ENCODE measurements at places on chromosomes 3 and 15.

DNA sequence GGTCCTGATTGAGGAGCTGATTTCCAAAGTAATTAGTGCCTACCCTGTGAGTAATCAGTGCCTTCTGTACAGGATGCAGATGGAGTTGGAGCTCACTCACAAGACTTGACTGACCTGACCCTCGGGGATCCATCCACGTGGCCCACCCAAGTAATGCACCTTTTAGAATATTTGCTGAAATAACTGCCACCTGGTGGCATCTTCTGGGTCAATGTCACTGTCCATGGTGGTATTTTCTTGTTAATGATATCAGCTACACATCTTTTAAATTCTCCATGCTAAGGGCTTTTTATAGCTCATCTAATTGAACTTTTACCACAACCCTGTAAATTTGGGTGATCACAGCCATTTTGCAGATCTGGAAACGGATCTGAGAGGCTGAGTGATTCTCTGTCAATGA is 74.3 kb upstream of the ANKRD34C start:
- DNase-seq = no peak

DNA sequence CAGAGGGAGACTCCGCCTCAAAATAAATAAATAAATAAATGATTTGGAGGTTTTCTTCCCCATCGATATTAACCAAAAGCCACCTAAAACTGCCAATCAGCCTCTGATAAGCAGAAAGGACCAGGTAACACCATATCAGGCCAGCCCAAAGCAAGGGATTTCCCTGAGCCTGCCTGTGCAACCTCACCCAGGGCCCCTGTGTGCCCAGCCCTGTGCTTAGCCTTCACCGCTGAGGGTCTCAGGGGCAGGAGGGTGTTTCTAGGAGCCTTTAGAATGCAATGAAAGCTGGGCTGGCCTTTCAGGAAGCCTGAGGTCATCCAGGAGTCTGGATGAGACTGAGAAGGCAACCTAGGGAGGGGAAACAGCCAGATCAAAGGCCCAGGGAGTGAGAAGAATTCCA is 35.4 kb downstream of the CYP11A1 start:
- DNase-seq = no peak

DNA sequence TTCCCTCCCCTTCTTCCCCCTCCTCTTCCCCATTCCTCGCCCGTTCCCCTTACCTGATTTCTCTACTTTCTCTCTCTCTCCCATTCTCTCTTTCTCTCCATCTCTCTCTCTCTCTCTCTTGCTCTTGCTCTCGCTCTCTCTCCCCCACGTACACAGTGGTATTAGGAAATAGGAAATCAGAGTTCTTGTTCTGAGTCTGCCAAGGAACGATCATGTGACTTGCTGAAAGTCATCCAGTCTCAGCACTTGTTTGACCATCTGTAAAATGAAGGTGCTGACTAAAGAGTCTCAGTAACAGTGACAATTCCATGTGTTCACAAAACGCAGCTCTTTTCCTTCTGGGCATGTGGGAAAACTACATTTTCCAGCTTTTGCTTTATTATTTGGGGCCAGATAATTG is 445.0 kb upstream of the TGFBR2 start:
- DNase-seq = no peak

DNA sequence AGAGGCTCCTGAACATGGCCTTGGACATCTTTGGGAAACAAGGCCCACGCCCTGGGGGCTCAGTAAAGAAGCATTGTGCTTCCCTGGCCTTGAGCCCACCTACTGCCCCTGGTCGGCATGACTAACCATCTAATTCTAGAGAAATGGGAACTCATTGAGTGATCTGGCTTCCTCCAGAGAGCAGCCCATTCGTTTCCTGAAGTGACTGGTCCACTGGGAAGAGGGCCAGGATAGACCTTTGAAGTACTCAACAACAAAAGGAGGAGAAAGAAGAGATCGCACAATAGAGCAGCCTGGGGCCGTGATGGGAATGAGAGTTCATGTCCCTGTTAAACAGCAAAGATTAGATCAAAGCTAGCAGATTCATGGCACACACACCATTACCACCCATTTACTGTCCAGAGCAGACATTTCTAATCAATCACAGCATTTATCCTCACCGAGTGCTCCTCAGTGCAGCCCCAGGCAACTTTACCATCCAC is 514.4 kb upstream of the PROK2 start:
- DNase-seq = no peak

- no peak for DNase-seq
Observed at GRCh38 chr3:124669470-124669869, 60.8 kb upstream of the UMPS start.

DNA sequence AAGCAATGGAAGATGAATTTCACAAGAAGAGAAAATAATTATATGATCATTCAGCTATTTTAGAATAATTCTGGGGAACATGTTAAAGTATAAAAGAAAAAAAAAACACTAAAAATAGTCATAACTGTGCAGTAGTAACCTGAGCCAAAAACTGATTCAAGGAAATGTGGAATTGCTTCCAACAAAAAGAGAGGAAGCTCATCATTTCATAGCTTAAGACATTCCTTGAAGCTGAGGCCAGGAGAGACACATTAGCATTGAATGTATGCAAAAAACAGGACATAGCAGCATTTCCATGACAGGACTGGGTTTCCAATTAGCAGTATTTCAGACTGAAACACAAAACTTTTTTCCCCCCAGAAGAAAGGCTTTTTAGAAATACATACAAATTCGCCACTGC is 27.7 kb upstream of the LRRN1 start:
- no peak for DNase-seq

Measured in WERI-Rb-1 (cell line).